GM19239 (cell line): ENCODE measurements at places on chromosomes 6 and 20.

- no peak for DNase-seq
Observed at GRCh38 chr6:33164665-33165373, 27.4 kb downstream of the COL11A2 start.

DNA sequence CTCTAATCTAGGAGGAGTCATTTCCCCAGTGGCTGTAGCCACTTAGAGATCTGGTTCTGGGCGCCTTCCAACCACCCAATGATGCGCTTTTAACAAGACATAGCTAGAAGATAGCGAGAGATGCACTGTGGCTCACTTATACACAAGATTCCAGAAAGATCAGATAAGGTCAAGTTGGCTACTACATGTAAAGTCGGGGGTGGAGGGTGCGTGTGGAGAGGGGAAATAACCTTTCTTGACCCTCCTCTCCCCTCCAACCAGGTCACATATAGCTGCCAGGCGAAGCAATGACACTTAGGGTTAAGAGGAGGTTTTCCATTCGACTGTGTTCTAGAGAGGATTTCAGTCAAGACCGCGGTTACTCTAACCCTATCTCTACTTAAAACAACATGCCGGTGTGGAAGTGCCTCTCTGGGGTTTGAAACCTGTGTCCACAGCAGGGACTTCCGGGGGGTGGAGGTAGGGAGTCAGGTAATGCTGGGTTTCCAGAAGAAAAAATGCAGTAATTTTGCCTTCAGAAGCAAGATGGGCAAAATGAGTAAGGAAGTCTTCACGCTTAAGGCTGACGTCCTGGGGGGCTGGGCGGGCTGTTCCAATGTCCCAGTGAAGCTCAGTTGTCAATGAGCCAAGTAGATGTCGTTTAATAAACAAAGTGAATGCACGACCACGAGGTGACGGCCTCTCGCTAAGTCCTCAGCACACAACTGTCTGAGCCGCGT lies 1.8 kb upstream of the SIM1 start:
- no peak for DNase-seq

DNA sequence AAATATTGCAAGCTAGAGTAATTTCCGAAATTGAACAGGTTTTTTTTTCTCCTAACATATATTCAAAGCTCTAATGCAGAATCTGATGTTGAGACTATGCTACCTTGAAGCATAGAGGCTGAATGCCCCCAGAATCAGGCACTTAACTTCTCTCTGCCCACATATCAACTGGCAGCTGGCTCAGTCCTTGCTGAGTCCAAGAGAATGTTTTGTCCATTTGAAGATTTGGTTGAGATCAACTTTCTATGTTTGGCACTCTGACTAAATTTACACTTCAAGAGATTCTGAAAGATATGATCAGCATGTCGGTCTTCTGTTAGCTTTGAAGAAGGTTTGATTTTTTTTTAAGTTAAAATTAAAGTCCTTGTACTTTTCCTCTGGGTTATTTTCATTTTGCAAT lies 1298.1 kb downstream of the EPHA7 start:
- no peak for DNase-seq

GRCh38 chr6:148042536-148042935 lies 300.1 kb upstream of the SASH1 start:
- no peak for DNase-seq

DNA sequence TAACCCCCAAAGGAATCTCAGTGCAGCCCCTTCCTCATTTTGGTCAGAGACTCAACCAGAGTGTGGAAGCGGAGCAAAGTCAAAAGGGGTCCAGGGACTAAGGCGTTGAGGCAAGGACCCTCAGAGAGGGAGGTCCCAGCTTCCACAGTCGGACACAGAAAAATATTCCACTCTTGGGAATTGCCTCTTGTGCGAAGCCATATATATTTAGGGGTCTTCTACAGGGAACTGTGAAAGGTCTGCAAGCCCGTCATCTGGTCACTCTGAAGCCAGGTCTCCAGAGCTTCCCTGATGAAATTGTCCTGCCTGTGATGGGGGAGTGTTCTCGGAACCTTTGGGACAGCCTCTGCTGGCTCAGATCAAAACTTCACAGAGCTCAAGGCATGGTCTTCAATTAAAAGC lies 160.8 kb downstream of the TBXT start:
- no peak for DNase-seq

GRCh38 chr6:168097221-168097620 lies 18.2 kb upstream of the FRMD1 start:
- no peak for DNase-seq

- no peak for DNase-seq
Observed at GRCh38 chr20:53187392-53188068, 215.4 kb downstream of the TSHZ2 start.

DNA sequence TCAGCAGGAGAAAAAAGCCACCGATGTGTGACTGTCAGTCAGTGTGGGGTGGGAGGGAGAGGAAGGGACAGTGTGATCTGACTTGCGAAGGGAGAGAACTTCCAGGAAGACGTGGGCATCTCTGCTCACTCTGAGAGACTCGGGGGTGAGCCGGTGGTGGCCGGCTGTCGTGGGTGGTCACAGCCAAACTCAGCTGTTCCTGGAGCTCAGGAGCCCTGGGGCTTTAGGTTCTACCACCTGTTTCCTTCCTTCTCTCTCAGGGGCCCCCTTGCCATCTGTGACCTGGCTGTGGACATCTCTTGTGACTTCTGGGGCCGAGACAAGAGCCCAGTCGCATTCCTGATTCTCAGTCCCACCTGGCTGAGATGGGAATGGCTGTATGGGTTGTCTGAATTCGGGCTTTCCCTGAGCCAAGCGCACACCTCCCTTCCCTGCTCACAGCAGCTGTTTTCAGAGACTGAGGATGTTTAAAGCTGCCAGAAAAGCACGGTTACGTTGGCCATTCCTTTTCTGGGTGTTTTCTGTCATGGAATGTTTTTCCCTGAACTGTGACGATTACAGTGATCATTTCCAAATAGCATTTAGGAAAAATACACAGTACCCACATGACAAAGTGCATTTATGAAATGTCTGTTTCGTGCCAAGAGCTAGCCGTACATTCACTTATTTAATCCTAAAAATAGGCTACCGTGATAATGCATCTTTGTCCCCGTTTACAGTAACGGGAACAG lies 36.5 kb downstream of the SYNJ2 start:
- DNase-seq: no peak

DNA sequence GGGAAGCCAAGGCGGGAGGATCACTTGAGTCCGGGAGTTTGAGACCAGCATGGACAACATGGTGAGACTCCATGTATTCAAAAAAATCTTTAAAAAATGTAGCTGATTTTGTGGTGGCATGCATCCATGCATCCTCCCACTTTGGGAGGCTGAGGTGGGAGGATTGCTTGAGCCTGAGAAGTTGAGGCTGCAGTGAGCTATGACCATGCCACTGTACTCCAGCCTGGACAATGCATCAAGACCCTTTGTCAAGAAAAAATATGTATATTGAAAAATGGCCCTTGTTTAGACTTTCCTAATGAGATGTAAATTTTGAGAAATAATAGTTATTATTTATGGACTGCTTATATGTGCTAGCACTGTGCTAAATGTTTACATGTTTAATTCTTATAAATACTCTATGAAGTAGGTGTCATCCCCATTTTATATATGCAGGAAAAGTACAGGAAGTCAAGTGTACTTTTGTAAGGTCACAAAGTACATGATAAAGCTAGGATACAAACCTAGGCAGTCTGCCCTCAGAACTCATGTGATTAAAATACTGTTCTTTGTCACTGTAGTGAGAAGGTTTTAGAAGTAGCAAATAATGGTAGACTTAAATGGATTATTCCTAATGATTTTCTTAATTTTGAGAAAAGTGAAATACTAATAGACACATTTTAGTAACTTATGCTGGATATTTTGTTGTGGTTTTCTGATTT lies 58.8 kb downstream of the ITCH start:
- no peak for DNase-seq

DNA sequence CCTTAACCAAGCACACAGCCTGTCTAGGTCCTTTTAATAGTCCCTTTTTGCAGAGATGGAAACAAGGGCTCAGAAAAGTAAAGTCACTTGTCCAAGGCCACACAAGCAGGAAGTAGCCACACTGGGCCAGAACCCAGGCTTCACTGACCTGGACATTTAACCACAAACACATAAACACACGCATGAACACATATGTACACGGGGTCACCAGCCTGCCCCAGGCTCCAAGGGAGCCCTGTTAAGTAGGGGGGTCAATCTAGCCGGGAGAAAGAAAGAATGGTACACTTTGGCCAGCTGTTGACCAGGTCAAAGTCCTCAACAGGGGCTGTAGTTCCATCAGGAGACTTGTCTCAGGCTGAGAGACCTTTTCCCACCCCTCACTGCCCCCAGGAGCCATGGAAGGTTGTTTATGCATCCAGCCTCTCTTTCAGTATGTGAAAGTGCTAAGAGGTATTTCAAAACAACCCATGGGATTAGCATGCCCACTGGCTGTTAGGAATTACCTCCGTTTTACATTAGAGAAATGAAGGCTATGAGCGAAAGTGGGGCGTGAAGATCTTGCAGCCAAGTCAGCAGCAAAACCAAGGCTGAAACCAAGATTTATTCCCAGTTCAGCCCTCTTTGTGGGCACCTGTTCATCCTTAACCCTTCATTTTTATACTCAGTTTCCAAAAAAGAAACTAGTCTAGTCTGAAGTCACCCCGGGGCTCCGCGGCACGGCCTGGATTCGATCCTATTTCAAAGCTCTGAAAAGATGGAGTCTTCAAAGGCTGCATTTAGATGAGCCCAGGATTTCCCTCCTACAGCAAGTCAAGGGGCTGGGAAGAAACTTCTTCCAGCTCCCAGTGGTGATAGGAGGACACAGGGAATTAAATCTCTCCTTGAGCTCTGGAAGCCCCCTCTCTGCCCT lies 9.8 kb downstream of the SDC4 start:
- DNase-seq: no peak
